ENCODE measurements at places on chromosomes 5 and 9. TPM values are rescaled to one million over a fixed set of nuclear protein-coding genes. Genes with fewer than 3 reads are reported as not detected.

- H3K4me1 ChIP-seq: no peaks in the 10 kb centered on the region
- DNase-seq: no peak
- no peak overlapping the region for H3K4me3 ChIP-seq
- H3K36me3 ChIP-seq: no peaks in the 10 kb centered on the region
- no peaks in the 10 kb centered on the region for H3K27me3 ChIP-seq
These were observed 135.4 kb upstream of the MAP1B start for GRCh38 chr5:71971862-71972261.

GRCh38 chr5:17992291-17992690 is 358.0 kb downstream of the TAF11L14 start:
- DNase-seq: no peak
- no peaks in the 10 kb centered on the region for H3K4me1 ChIP-seq
- no peaks in the 10 kb centered on the region for H3K36me3 ChIP-seq
- no peaks in the 10 kb centered on the region for H3K27me3 ChIP-seq

DNA sequence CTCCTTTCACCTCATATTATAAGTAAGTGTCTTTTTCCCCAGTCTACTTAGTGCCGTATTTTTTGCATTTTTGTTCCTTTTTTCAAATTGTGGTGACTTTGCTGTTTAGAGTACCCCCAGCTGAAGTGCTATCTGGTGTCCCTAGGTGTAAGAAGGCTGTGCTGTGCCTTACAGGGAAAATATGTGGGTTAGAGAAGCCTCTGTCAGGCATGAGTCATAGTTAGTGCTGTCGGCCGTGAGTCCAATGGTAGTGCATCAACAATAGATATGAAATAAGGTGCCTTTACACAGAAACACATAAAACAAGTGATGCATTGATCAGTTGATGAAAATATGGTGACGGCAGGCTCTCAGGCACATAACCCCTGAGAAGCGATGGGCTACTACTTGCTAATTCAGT is 20.1 kb downstream of the SYK start:
- no peak overlapping the region for H3K4me3 ChIP-seq
- DNase-seq: no peak
- H3K4me1 ChIP-seq: no peaks in the 10 kb centered on the region
- H3K27ac ChIP-seq: no peak overlapping the region
- H3K36me3 ChIP-seq: peaks cover 12% of the 10 kb centered on the region
- no peaks in the 10 kb centered on the region for H3K27me3 ChIP-seq

GRCh38 chr5:137115152-137115551 is 384.0 kb downstream of the SPOCK1 start:
- no peak overlapping the region for H3K27ac ChIP-seq
- peaks cover 11% of the 10 kb centered on the region for H3K27me3 ChIP-seq
- DNase-seq: no peak
- H3K36me3 ChIP-seq: no peaks in the 10 kb centered on the region

DNA sequence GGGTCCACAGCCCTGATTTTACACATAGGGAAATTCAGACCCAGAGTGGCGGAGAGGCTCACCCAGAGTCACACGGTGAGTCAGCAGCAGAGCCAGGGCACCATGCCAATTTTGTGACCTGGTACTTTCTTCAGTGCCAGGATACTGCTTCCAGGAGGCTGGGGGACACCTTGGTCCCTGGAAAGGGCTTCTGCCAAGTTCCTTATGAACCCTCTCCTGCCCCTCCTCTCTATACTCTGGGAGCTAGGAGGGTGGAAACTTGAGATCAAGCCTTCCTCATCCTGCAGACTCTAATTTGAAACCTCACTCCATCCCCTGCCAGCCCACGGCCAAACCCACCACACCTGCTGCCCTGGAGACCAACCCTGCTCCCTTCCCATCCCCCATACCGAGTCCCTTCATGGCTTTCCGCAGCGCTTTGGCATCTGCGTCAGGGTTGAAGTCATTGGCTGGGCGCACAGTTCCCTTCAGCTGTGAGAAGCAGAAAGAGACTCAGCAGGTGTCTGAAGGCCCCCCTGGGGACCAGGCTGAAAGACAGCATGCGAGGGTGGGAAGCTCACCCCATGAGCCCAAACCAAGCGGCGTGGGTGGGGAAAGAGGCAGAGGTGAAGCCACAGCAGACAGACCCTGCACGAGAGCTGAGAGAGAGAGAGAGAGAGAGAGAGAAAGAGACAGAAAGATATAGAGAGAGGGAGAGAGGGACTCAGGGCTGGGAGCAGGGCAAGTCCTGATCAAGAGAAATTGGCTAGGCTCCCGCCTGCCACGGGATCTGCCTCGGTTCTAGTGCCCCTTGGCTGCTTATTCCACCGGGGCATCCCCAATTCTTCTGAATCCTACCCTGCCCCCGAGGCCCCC is 33.5 kb downstream of the ANXA6 start:
- peaks cover 8% of the 10 kb centered on the region for H3K4me1 ChIP-seq
- H3K27me3 ChIP-seq: no peaks in the 10 kb centered on the region
- no peaks in the 10 kb centered on the region for H3K36me3 ChIP-seq
- no peak for DNase-seq

- H3K4me1 ChIP-seq: no peaks in the 10 kb centered on the region
- no peaks in the 10 kb centered on the region for H3K36me3 ChIP-seq
- no peak for DNase-seq
- H3K4me3 ChIP-seq: no peak overlapping the region
- no peak overlapping the region for H3K27ac ChIP-seq
These were observed 57.5 kb upstream of the ADRB2 start for GRCh38 chr5:148768806-148769415.

DNA sequence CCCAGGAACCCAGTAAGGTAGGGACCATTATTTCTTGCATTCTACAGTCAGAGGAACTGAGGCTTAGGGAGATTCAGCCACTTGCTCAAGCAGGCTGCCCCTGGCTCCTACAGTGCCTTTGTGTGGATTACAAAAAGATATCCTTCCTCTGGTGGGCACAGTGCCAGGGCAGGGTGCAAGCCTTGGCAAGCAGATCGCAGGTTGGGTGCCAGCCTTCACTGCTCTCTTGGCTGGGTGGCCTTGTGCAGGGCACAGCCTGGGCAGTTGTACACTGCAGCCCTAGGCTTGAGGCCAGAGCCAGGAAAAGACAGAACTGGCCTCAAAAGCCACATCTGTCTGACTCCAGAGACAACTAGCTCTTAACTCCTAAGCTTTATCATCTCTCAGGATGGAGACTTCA is 15.0 kb downstream of the DOCK2 start:
- no peaks in the 10 kb centered on the region for H3K27me3 ChIP-seq
- H3K4me3 ChIP-seq: no peak overlapping the region
- no peak for DNase-seq

GRCh38 chr5:74772359-74772758 is 5.3 kb downstream of the NSA2 start:
- peaks cover 4% of the 10 kb centered on the region for H3K4me1 ChIP-seq
- H3K27me3 ChIP-seq: no peaks in the 10 kb centered on the region
- no peak for DNase-seq

- no peaks in the 10 kb centered on the region for H3K36me3 ChIP-seq
- no peak for DNase-seq
- no peak overlapping the region for H3K4me3 ChIP-seq
- no peaks in the 10 kb centered on the region for H3K27me3 ChIP-seq
- H3K4me1 ChIP-seq: no peaks in the 10 kb centered on the region
These were observed 253.8 kb upstream of the POU5F2 start for GRCh38 chr5:93995126-93995621.

DNA sequence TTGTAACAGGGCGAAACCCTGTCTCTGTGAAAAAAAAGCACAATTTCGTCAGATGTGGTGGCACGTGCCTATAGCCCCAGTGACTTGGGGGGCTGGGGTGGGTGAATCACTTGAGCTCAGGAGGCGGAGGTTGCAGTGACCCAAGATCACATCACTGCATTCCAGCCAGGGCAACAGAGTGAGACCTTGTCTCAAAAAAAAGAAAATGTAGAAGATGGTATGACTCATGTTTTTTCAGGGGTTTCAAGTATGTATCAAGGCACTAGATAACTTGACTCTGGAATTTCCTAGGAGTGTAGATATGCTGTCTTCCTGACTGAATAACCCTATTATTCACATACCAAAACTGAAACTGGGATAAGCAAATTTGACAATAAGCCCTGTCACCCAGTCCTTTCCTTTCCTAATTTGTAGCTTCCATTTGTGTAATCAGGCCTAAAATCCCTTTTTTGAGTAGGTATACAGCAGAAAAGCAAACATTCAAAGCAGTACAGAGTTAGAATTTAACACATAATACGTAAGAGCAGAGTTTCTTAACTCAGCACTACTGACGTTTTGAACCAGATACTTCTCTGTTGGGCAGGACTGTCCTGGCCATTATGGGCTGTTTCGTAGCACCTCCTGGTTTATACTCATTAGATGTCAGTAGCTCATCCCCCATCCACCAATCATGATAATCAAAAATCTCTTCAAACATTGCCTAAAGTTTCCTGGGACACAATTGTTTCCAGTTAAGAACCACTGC is 17.3 kb upstream of the ANKRD18B start:
- no peak for DNase-seq
- peaks cover 10% of the 10 kb centered on the region for H3K4me1 ChIP-seq
- H3K4me3 ChIP-seq: no peak overlapping the region
- H3K27me3 ChIP-seq: no peaks in the 10 kb centered on the region

DNA sequence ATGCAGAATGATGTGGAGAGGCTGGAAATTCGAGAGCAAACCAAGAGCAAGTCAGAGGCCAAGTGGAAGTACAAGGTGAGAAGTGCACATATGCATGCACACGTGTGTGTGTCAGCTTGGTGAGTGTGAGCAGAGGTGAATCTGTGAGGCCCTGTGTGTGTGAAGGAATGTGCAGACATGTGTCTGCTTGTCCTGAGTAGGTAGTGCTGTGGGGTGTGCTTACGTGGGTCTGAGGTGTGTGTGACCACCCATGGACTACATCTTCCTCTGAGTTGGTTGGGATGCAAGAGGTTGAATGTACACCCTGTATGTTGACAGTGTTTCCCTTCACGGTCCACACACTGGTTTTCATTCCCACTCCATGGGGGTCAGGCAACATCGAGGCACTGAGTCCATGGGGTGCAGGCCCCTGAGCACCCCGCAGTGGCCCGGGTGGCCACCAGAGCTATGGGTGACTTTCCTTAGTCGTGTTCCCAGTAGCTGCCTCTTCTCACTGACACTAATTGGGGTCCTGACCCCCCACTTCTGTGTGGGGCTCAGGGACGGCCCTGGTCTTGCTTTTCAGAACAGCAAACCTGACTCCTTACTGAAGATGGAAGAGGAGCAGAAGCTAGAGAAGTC is 86.7 kb downstream of the PHF2 start:
- no peaks in the 10 kb centered on the region for H3K4me1 ChIP-seq
- no peak overlapping the region for H3K4me3 ChIP-seq
- no peaks in the 10 kb centered on the region for H3K27me3 ChIP-seq
- no peak for DNase-seq

DNA sequence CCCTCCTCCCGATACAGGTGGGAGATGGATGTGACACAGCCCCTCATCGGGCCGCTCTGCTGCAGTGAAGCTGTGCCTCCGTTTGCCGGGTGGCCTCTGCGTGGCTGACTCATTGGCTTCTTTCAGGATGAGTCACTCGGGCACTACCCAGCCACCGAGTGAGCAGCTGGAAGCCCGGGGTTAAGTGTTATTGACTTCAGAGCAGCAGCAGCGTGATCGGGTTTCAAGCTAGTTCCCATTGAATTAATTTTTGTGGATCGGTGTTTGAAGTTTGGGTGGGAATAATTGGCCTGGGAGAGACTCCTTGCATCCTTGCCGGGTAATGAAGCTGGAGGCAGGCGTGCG is 266.4 kb upstream of the IRX4 start:
- no peaks in the 10 kb centered on the region for H3K36me3 ChIP-seq
- DNase-seq: no peak
- H3K27me3 ChIP-seq: 0 out of 3 replicates have a peak, but pooled peaks cover 2% of the 10 kb centered on the region
- H3K27ac ChIP-seq: no peak overlapping the region
- H3K4me1 ChIP-seq: no peaks in the 10 kb centered on the region

Gene CWC27
- 28.0 TPM for total RNA-seq

Gene NMUR2
- total RNA-seq: not detected

Gene SVEP1
- total RNA-seq: 0.81 TPM

Gene RUSC2
- 12.8 TPM for total RNA-seq

Gene LCN2
- 0.72 TPM for total RNA-seq

Gene PIP5K1B
- total RNA-seq: 9.6 TPM

Gene CCL27
- not detected for total RNA-seq

Gene HMMR
- 74.9 TPM for total RNA-seq

Gene SCGB3A1
- total RNA-seq: 0.33 TPM
